Stimulated activated CD4-positive, alpha-beta T cell treated with anti-CD3 and anti-CD28 coated beads, TNF-alpha, amount 100 ng/mL, for 4 hours (primary cell): ENCODE measurements at places on chromosomes 2 and 18.

- DNase-seq = no peak
These were observed 114.7 kb downstream of the FAM210A start for GRCh38 chr18:13611601-13612195.

GRCh38 chr18:79396431-79397246 is 909 bp downstream of the NFATC1 start:
- no peak for DNase-seq

- DNase-seq = no peak
These were observed 56.1 kb downstream of the FBXO11 start for GRCh38 chr2:47850198-47850597.

- no peak for DNase-seq
These were observed 25.2 kb downstream of the KIAA2012 start for GRCh38 chr2:202098291-202098690.

DNA sequence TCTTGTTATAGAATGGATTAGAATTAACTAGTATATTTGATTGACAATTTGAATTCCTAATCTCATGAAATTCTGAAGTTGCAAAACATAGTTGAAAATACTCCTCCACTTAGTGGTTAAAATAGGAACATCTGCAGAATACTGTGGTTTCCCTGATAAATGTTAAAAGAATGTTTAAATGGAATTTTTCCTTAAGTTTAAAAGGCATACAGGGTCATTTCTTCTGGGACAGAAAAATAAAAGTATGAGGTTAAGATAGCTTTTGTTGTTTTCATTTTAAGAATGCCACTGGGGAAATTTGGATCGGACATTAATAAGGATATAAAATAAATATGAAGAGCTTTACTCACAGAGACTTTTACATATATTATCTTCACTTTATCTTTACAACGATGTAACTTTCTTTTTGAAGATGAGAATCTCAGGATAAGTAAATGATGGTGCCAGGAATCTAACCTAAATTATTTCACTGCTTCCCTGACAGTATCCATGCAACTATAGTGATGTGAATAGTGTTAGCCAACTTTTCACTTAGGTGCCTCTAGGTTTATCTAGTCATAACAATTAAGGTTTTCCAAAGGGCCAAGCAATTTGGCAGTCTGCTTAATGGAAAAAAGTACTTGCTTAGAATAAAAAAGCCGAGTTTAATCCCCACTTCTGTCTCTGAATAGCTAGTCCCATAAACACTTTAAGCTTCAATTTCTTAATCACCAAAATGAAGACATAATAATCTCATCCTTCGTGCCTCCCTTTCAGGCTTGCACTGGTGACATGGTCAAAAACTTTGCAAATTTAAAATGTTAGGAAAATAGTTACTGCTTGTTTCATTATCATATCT is 151.8 kb upstream of the STK17B start:
- DNase-seq = no peak

DNA sequence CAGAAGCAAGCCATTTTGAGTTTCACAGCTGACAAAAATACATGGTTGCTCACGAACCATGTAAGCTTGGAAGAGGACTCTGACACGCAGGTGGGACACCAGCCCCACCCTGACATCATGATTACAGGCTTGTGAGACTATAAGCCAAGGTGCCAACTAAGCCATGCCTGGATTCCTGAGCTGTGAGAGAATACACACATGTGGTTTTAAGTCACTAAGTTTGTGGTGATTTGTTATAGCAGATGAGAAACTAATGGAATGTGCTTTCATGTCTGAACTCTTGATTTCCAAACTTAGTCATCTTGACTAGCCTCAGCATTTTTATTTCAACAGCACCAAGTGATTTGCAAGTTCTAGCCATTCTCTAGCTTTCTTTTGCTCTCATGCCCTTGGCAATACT is 676.1 kb upstream of the CELF4 start:
- DNase-seq = no peak

DNA sequence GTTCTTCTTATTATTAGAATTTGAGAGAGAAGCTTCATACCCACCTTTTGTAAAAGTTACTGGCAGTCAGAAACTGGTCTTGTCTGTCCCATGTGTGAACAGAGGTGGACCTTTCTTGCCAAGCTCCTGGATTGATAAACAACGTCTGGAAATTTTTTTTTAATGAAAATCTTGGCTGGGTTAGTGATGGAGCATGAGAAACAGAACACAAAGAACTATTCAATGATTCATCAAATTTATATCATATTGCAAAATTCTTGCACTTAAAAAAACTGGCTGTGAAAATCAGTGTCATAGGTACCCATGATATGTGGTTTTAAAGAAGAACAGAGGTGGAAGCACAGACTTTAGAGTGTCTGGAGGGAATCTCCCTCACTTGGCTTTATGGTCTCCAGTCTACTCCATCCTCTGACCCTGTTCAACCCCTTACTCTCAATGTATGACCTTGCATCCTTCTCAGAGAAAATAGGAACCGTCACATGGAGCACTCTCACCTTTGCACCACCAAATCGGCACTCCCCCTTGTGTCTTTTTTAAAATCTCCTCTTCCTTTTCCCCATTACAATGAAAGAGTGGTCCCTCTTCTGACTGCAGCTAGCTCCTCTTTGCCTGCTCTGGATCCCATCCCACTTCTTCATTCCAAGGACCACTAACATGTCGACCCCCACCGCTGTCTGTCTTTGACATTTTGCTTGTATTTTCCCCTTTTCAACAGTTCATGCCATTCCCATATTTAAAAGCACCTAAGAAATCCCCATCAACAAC is 58.2 kb downstream of the COPS8 start:
- no peak for DNase-seq

DNA sequence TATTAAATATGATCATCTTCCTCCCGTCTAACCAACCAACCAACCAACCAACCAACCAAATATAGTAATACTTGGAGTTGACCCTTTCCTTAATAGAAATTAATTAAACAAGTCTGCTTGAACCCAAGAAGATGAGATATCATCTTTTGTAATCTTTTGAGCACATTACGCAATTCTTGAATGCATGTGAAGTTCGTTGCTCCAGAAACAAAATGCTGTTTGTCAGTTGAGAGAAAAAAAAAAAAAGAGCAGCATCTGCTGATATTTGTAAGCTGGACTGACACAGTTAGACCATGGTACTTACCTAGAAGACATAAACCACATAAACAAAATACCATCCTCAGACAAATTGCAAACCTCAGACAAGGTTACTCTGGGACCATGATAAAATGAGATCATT is 9.2 kb upstream of the SERPINB2 start:
- no peak for DNase-seq

DNA sequence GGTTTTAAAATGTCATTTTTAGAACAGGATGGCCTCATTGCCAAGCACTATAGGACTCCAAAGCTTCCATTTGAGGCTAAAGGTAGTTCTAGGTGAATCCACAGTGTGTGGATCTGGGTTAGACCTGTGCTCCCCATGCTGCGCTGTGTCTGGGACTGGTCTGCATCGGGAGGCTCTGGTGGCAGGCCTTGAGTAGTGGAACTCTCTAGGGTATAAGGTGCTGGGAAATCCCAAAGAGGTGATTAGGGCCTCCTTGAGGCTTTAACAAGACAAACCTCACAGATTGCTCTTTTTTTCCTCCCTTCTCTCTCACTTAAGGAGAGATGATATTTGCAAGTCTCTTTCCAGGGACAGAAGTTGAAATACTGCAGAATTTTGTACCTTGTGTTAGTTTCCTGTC is 9.3 kb downstream of the SEC11C start:
- DNase-seq = no peak

GRCh38 chr18:26549263-26550094 is 1.1 kb upstream of the KCTD1 start:
- no peak for DNase-seq

GRCh38 chr18:22536558-22536957 is 118.8 kb upstream of the CTAGE1 start:
- no peak for DNase-seq

GRCh38 chr2:135931776-135932443 is 53.5 kb downstream of the DARS1 start:
- DNase-seq = no peak

DNA sequence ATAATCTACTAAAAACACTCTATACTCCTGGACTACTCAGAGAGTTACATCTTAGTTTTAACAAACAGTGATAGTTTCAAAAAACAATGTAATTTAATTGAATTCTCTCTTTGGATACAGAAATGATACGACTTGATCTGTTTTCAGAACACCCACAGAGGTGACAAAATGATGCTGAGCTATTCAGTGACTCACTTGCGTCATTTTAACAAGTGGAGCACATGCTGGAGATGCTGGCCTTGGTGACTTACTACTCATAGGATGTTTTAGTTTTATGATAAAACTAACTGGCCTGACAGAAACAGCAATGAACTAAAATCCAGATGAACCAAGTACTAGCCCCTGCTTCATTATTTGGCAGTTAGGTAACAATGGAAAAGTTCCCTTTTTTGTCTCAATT is 101.3 kb upstream of the ITGB6 start:
- no peak for DNase-seq

DNA sequence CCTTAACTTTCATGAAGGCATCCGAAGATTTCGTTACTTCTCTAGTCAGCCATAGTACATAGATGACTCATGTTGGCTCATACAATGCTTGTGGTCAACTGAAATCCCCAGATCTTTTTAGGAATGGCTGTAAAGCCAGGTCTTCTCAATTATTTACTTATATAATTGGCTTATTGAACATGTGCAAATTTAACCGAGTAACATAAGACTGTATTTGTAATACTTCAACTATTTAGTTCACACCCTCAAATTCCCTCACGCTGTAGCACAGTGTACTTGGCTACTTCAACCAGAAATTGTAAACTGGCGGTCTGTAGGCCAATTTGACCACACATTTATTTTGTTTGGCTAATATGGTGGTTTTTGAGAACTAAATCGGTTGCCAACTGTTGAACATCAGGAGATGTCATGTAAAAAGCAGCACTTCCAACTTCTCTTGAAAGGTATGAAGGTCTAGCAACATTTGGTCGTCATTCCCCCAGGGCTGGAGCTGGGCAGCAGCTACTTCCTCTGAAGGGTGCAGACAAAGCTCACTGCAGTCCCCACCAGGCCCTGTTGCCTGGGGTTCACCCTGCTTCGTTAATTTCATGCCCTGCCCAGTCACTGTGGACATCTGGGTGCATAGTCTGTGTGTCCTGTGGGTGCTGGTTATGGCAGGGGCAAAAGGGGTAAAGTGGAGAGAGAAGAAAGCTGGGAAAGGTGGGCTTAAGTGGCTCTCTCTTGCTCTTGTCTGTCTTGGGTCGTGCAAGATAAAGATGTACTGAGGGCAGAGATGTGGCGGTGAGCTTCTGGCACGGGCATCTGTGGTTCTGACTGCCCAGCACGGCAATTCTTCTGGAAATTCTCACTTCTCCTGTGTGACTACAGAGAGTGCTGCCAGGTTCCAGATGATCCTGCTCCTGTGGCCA is 3.2 kb upstream of the SH3RF3 start:
- no peak for DNase-seq

DNA sequence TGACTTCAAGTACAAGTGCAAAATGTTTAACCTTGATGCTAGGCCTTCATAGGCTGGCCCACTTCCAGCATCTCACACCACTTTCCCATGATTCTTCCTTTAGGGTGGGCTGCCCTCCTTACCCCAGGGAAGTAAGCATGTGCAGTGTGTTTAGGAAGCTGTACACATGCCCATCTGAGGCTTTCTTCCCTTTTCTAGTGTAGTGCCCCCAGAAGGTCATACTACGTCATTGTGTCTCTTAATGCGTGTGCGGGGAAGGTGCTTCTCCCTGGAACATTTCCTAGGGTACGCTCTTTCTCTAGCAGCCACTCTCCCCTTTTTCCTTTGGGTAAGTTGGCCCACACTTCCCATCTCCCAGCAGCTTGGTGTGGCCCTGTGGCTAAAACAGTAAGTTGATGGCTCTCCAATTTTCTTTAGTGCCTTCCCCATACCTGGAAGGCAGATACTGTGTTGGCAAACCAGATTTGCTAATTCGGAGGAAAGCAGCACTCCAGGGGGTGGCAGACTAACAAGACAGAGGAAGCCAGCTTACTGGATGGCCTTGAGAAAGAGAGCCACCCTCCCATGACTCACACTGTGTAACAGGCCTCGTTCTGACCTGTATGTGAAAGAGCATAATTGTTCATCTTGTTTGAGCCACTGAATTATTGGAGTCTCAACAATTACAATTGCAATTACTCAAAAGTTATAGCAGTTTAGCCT is 1.1 kb upstream of the SULT6B1 start:
- DNase-seq = no peak

DNA sequence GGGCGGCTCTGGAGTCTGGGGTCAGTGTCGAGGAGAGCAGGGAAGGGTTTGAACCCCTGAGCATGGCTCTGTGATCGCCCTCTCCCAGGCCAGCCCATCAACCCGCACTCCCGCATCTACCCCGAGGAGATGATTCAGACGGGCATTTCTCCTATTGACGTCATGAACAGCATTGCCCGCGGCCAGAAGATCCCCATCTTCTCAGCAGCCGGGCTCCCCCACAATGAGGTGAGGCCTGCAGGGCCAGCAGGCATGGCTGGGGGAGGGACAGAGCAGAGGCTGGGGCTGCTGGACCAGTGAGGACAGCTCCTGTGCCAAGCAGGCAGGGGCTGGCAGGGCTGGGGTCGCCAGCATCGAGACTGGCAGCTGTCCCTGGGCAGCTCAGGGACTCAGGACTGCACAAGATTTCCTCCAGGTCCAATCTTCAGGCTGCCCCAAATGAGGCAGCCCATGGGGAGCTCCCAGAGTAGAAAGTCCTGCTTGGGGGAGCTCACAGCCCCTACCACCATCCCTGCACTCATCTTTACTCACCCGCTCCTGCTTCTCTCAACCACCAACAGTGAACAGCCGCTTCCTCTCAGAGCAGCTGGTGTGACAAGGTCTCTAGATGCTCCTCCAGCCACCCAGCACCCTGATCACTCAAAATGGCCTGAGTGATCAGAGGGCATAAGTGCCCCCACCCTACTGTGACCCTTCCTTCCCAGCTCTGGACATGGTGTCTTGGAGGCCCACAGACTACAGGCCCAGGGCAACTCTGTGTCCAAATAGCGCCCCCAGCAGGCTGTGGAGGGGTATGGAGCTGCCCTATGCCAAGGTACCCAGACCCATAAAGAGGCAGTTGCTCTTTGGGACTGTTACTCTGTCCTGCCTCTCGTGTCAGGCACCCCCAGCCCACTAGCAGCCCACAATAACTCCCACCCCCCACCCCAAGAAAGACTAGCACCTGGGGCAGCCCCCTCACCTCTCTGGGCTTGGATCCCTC is 18.3 kb upstream of the ANKRD53 start:
- DNase-seq = no peak

- DNase-seq = no peak
These were observed 54.9 kb downstream of the CCNT2 start for GRCh38 chr2:134973241-134974138.

DNA sequence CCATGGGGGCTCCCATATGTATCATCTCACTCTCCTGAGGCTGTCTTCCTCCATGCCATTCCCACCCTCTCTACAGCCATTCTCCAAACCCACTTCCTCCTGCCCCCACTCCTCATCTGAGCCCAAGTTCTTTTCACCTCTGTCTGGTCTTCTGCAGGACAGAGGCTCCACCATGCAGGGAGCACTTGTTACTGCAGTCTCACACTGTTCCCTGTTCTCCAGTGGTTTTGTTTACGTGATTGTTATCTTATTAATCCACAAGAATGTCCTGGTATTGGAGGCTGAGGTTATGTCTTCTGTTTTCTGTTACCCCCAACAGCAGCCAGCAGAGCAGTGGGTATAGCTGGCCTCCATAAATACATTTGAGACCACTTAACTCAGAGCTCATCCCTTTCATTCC is 51.4 kb downstream of the PAX8 start:
- no peak for DNase-seq
